ENCODE measurements at places on chromosomes 6 and 20. TPM values are rescaled to one million over a fixed set of nuclear protein-coding genes. Genes with fewer than 3 reads are reported as not detected.

Gene NKX2-2
- polyA plus RNA-seq: 0.13 TPM

DNA sequence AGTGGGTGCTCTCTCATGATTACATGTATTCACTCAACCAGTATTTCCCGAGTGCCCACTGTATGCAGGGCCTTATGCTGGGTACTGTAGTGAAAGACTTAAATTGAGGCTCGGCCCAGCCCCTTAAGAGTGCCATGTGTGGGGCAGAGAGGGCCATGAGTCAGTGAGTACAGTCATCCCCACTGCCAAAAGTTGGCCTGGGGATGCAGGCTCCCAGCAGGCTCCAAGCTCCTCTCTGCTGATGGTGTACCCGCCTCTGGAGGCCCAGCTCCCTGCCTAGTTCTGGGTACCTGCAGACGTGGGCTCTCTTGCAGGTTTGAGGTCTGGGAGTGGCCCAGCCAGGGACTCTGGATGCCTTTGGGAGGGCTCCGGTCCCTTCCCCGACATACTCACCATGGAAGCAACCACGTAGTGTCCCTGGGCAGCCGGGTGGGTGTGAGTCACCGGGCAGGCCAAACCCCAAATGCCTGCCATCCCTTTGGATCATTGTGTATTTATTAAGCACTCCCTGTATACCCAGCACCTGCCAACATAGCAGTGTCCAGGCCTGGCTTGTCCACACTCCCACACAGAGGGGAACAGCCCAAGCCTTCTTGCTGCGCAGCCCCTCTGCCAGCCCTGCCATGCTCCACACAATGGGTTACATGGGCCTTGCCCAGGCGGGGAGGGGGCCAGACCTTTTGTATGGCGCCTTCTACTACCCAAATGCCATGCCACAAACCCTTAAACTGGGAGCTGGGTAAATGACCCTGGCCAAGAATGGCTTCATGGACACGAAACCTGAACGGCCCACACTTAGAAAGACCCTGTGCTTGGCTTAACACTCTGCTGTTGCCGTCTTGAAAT, 153.6 kb downstream of the VEGFA start:
- DNase-seq: no peak

GRCh38 chr6:41269166-41269565, 17.3 kb downstream of the TREM1 start:
- no peak for DNase-seq

DNA sequence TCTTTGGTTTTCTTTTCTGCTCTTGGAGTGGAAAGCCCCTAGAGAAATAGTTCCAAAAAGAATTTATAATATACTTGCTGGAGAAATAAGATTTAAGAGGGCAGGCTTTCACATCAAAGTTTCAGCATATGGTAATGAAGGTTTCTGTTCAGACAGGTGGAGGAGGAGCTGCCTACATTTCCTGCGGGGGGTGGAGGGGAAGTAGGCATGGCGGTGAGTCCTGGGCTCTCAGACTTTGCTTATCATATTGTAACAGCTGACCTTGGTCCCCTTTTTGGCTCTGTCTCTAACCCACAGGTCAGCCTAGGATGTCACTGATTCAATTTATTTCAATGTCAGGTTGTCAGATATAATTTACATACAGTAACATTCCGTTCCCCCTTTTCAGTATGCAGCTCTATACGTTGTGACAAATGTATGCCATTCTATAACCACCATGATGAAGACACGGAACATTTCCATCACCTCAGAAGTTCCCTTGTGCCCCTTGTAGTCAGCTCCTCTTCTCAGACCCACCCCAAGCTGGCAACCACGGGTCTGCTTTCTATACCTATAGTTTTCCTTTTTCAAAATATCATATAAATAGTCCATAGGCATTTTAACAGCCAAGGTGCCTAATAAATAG, 77.6 kb upstream of the GGTLC1 start:
- DNase-seq: no peak

Gene FGD2
- polyA plus RNA-seq: 3.8 TPM

GRCh38 chr6:18021166-18021850, 33.9 kb upstream of the KIF13A start:
- DNase-seq: no peak

Gene SLC52A3
- polyA plus RNA-seq: 0.24 TPM

Gene MAP3K5
- 3.2 TPM for polyA plus RNA-seq

DNA sequence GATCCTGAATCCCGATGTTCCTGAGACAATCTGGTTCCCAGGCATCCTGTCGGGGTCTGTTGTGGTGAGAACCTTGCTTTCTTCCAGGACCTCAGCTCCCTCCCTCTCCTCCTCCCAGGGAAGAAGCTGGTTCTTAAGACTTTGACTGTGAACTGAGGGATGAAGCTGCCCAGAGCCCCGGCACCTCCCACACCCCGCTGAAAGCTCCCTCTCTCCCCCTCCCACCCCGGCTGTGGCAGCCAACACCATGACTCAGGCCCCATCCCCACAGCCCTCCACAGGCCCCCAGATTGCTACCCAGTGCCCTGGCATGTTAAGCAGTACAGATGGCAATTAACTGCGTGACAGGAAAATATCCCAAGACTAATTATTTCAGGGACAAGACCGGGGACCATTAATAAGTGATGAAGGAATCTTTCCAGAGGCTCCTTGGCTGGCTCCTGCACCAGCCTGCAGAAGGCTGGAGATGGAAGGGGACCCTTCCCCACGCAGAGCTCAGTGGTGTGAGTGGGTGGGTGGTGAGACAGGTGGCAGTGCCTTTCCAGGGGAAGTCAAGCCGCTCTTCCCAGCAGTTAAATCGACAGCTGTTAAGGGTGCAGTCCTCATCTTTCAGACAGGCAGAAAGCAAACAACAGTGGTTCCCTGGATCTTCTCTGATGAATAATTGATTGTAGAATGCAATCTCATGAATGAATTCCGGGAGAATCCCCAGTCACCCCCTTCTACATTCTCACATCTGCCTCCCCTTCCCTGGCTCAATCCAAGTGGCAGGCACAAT, 237.9 kb downstream of the LRFN2 start:
- DNase-seq: no peak

DNA sequence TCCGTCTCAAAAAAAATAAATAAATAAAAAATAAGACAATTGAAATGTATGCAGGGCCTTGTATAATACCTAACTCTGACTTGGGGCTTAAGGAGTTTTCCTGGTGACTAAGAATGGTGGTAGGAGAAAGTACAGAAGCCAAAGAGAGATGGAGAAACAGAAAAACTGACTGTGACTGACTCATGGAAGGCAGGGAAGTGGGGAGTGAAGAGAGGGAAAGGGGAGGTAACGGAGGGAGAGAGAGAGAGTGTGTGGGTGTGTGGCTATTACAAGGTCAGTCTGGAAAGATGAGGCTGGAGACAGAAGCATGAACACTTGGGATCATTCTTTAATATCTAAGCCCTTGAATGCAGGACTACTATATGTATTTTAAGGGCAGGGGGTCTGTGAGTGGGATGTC, 38.5 kb downstream of the SNRNP48 start:
- peak; percentile 20 for DNase-seq

GRCh38 chr6:161748535-161749416, 474.9 kb upstream of the AGPAT4 start:
- no peak for DNase-seq

Gene NKAIN4
- polyA plus RNA-seq: 29.5 TPM

Gene MUC21
- not detected for polyA plus RNA-seq

DNA sequence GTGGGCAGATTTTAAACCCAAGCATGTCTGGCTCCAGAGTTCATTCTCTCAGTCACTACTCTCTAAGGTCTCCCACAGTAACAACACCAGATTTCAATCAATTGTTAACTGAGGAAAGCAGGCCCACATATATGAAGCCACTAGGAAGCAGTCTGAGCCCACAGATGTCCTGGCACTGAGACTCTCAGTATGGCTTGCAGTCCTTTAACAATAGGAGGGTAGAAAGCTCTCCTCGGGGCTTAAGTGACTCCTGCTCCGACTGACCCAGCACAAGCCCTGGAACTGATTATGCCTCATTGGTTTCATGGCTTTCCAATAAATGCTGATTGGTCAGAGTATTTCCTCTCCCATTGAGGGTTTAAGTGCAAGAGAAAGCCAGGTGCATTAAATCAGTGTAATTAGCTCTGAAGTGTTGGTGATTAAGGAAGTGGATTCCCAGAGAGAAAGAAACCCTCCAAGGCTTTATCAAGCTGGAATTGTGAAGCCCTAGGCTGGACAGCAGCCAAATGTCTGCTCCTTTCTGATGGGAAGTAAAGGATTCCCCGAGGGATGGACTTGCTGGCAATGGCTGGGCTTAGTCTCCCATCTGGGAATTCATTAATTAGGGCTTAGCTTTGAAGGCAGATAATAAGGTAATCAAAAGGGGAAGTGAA, 76.6 kb upstream of the PROKR2 start:
- no peak for DNase-seq

Gene PNPLA1
- polyA plus RNA-seq: 0.06 TPM

Gene TAGAP
- polyA plus RNA-seq: 1.0 TPM

DNA sequence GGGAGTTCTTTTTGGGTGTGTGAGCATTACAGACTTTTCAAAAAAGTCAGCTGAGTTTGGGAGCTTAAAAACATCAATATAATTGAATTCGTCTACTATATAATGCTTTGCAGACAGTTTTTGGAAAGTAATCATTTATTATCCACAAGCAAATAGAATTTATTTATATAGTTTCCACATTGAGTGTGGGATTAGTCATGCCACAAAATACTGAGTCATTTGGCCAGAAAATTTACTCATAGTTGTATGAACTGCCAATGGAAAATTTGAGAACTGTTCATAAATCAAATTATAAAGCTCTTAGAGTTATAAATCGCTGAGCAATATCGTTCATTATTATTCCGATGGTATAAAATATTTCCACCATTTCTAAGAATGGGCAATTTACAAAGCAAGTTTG, 5.0 kb downstream of the BEND6 start:
- no peak for DNase-seq

DNA sequence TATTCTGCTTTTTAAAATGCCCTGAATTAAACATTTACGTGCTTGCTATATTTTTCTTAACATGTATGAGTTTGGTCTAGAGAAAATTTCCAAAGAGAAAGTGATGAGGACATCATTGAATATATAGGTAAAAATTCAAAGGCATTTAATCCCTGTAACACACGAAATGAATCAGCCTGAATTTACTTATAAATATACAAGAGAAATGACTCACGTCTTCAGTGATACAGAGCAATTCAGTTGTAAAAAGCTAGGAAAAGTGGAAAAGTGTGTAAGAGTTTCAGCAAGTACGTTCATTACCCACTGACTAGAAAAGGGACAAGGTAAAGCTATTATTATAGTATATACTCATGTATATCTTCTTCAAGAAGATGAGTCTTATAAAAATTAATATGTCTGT, 124.8 kb downstream of the HIVEP1 start:
- DNase-seq: no peak

GRCh38 chr6:125066140-125066539, 87.4 kb upstream of the TPD52L1 start:
- no peak for DNase-seq

Gene PRR3
- polyA plus RNA-seq: 17.6 TPM

Gene CD109
- 12.7 TPM for polyA plus RNA-seq

DNA sequence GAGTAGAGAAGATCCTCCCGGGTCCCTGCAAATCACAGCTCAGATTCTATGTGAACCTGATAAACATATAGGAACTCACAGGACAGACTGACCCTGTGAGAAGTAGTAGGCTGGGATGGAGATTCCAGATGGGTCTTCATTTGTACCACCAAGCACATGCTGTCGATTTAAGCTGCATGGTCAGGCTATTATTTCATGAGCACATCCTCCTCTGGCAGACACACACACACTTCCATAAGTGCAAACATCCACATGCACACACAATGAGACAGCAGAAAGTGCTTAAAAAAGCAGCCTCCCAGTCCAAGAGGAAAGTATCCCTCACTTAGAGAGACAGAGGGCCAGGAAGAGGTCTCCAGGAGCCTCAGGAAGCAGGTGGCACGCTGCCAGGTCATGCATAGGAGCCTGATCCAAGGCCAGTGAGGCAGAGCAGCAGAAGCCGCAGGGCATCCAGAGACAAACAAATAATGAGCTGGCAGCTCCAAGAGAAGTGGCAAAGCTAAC, 131.8 kb downstream of the UNC5CL start:
- DNase-seq: no peak

Gene GLP1R
- polyA plus RNA-seq: not detected

Gene EGFL8
- polyA plus RNA-seq: 25.9 TPM

DNA sequence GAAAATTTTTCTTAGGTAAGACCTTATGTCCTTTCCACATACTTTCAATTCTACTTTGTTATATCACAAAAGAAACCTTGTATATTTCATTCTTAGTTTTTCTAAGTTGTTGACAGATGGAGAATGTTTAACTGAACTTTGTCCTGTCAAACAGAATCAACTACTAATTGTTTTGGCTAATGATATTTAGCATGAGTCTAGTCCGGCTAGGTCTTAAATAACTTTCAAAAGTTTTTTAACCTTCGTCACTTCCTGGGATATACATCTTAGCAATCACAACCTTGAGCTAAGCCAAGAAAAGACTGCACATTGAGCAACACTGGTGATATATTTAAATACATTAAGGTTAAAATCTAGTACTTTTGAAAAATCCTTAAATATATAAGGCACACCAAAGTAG, 62.9 kb upstream of the RUNX2 start:
- DNase-seq: no peak

Gene FAM209B
- polyA plus RNA-seq: 0.27 TPM

- DNase-seq: no peak
These were observed 11.7 kb downstream of the TSHZ2 start for GRCh38 chr20:52983726-52984450.

All from forelimb muscle (tissue), 1 donor.